ENCODE measurements at places on chromosomes 12 and 14.

- H3K4me3 ChIP-seq, result no peak overlapping the region
- H3K4me1 ChIP-seq, result no peaks in the 10 kb centered on the region
- H3K27ac ChIP-seq, result no peak overlapping the region
Observed at GRCh38 chr12:130058926-130059472, 103.3 kb upstream of the FZD10 start.

DNA sequence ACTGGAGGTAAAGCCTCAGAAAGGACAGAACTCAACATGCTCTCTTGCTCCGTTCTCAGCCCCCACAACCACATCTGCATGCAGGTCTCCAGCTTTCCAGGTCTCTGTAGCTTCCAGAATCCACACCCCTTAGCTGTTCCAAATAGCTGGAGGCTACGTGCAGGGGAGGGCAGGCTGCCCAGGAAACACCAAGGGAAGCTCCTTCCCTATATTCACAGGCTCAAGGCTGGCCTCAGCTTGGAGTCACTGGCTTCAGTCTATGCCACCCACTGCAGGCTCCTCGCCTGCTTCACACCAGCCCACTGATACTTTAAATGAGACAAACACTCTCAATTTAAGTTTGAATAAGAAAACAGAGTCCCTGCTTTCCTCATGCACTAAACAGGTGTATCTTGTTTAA, 73.3 kb downstream of the ASCL4 start:
- H3K36me3 ChIP-seq, result no peaks in the 10 kb centered on the region
- H3K27me3 ChIP-seq, result peaks cover 67% of the 10 kb centered on the region
- no peaks in the 10 kb centered on the region for H3K4me1 ChIP-seq

GRCh38 chr14:22391908-22392565, 197.0 kb downstream of the DAD1 start:
- H3K4me3 ChIP-seq, result no peak overlapping the region
- no peaks in the 10 kb centered on the region for H3K36me3 ChIP-seq
- peak; percentile 36 for DNase-seq
- H3K4me1 ChIP-seq, result peaks cover 3% of the 10 kb centered on the region
- H3K27me3 ChIP-seq, result peaks cover 2% of the 10 kb centered on the region

DNA sequence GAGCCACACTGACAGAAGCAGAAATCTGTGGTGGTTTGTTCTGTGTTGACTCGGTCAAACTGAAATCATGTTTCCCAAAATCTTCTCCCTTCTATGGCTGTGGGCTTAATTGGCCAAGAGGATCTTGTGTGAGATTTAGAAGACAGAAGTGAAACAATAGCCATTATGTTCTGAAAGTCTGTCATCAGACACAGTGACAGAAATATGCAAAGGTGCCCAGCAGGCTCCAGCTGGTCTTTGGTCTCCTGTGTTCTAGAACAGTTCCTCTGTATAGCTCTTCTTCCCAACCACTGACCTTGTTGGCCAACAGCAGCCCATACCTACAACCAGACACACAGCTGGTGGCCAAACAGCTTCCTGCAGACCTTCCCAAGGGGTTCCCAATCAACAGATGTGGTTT, 25.0 kb upstream of the COCH start:
- no peak overlapping the region for H3K4me3 ChIP-seq
- H3K27ac ChIP-seq, result no peak overlapping the region
- no peaks in the 10 kb centered on the region for H3K36me3 ChIP-seq
- no peak for DNase-seq

GRCh38 chr14:54572316-54572715, 5.4 kb downstream of the SAMD4A start:
- H3K27me3 ChIP-seq, result no peaks in the 10 kb centered on the region
- H3K4me3 ChIP-seq, result no peak overlapping the region
- no peaks in the 10 kb centered on the region for H3K4me1 ChIP-seq
- no peaks in the 10 kb centered on the region for H3K36me3 ChIP-seq
- H3K27ac ChIP-seq, result no peak overlapping the region

DNA sequence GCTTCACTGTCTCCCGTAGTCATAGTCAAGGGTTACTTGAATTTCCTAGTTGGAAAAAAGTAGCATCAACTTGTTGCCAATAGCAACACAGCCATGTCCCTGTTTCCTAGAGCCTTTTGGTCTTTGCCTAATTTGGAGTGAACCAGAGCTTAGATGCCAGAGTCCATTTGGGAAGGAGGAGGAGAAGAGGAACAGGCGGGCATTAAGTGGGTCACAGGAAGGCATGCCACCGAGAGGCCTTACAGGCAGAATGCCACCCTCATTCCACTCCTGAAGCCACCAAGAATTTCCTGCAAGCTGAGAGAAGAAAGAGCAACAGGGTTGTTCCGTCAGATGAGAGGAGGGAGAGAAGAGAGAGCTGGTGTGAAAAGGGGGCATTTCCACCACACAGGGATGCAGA, 339.5 kb downstream of the DPF3 start:
- H3K4me3 ChIP-seq, result no peak overlapping the region
- no peak for DNase-seq
- peaks cover 4% of the 10 kb centered on the region for H3K27me3 ChIP-seq
- no peaks in the 10 kb centered on the region for H3K36me3 ChIP-seq
- no peaks in the 10 kb centered on the region for H3K4me1 ChIP-seq

DNA sequence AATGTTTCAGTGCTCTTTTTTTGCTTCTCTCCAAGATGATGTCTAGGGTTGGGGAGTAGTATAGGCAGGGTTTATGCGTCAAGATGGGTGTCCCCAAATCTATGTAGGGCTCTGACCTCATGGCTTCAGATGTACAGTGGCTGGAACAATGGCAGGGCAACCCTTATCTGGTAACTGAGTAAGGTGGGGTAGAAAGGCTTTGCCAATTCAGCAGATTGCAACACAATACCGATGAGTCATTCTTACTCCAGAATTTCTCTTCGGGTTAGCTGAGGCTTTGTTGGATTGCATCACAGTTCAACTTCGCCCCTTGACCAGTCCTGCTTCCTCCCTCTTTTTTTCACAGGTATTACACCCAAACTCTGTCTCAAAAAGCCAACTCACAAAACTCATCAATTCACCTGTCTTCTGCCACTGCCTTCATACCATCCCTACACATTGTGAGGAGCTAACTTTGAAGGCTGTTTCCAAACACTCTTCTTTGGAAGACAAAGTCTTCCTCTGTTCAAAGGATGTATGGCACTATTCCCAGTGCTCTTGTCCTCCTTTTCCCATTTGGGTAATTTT, 190.2 kb upstream of the CNOT2 start:
- H3K36me3 ChIP-seq, result no peaks in the 10 kb centered on the region
- peaks cover 18% of the 10 kb centered on the region for H3K4me1 ChIP-seq
- DNase-seq, result peak; percentile 83
- no peak overlapping the region for H3K27ac ChIP-seq
- no peak overlapping the region for H3K4me3 ChIP-seq

DNA sequence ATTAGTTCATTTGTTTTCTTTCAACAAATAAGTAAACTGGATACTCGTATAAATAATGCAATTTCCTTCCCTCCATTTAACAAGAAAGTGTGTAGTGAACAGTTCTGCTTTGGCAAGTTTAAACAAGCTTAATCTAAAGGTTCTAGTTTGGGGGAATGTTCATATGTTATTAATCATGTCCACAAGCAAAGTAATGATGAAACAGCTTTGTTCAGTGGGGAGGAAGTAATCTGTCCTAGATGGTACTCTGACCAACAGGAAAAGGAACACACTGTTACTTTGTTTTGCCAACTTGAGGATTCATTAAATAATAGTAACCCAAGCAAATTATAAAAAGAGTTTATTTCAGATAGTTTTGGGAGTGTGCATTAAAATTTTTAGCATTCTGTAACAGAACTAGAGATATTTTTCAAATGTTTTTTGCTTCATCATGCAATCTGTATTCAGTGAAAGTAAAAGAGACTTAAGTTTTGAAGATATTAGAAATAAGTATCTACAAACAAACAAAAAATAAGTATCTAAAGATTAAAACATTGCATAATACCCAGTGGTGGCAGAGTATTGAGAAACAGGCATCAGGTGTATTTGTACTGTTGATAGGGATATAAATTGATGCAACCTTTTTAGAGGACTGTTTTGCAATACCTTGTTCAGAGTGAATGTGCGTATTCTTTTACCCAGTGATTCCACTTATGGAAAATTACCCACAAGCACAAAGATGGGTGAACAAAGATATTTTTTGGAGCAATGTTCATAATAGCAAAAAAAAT, 61.1 kb downstream of the RAB35 start:
- H3K36me3 ChIP-seq, result no peaks in the 10 kb centered on the region
- no peak overlapping the region for H3K4me3 ChIP-seq
- H3K27ac ChIP-seq, result no peak overlapping the region
- DNase-seq, result peak; percentile 17

GRCh38 chr14:51917193-51917592, 56.8 kb downstream of the GNG2 start:
- H3K27me3 ChIP-seq, result no peaks in the 10 kb centered on the region
- no peaks in the 10 kb centered on the region for H3K36me3 ChIP-seq
- no peak overlapping the region for H3K27ac ChIP-seq
- H3K4me3 ChIP-seq, result no peak overlapping the region
- no peak for DNase-seq

GRCh38 chr12:90826036-90826435, 128.9 kb downstream of the CCER1 start:
- no peaks in the 10 kb centered on the region for H3K36me3 ChIP-seq
- H3K27me3 ChIP-seq, result no peaks in the 10 kb centered on the region
- H3K4me3 ChIP-seq, result no peak overlapping the region
- no peak overlapping the region for H3K27ac ChIP-seq
- H3K4me1 ChIP-seq, result no peaks in the 10 kb centered on the region
- DNase-seq, result no peak

DNA sequence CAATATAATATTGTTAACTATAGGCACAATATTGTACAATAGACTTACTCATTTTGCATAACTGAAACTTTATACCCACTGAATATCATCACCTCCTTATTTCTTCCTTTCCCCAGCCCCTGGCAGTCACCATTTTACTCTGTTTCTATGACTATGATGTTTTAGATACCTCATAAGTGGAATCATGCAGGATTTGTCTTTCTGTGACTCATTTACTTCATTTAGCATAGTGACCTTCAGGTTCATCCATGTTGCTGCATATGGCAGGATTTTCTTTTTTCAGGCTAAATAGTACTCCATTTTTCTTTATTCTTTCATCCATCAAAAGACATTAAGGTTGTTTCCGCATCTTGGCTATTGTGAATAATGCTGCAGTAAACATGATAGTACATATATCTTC, 18.9 kb downstream of the USP15 start:
- no peak overlapping the region for H3K4me3 ChIP-seq
- H3K36me3 ChIP-seq, result no peaks in the 10 kb centered on the region
- H3K27ac ChIP-seq, result no peak overlapping the region
- DNase-seq, result no peak
- H3K27me3 ChIP-seq, result no peaks in the 10 kb centered on the region
- no peaks in the 10 kb centered on the region for H3K4me1 ChIP-seq

GRCh38 chr12:105033851-105034250, 47.7 kb downstream of the NOPCHAP1 start:
- DNase-seq, result no peak
- no peak overlapping the region for H3K4me3 ChIP-seq
- H3K4me1 ChIP-seq, result no peaks in the 10 kb centered on the region
- H3K36me3 ChIP-seq, result no peaks in the 10 kb centered on the region
- no peak overlapping the region for H3K27ac ChIP-seq

- no peak for DNase-seq
- H3K27me3 ChIP-seq, result peaks cover 7% of the 10 kb centered on the region
- peaks cover 15% of the 10 kb centered on the region for H3K4me1 ChIP-seq
Observed at GRCh38 chr12:54369597-54370131, 5.4 kb upstream of the GPR84 start.

GRCh38 chr12:2291182-2291832, 238.5 kb downstream of the CACNA1C start:
- no peak overlapping the region for H3K4me3 ChIP-seq
- no peak overlapping the region for H3K27ac ChIP-seq
- no peaks in the 10 kb centered on the region for H3K36me3 ChIP-seq
- peaks cover 2% of the 10 kb centered on the region for H3K4me1 ChIP-seq
- H3K27me3 ChIP-seq, result no peaks in the 10 kb centered on the region

- no peaks in the 10 kb centered on the region for H3K36me3 ChIP-seq
- no peak overlapping the region for H3K27ac ChIP-seq
- H3K27me3 ChIP-seq, result peaks cover 11% of the 10 kb centered on the region
- H3K4me3 ChIP-seq, result no peak overlapping the region
Observed at GRCh38 chr14:104370256-104370870, 209.2 kb upstream of the C14orf180 start.

GRCh38 chr12:87779016-87779415, 250.2 kb downstream of the C12orf50 start:
- DNase-seq, result no peak
- H3K4me3 ChIP-seq, result no peak overlapping the region
- H3K4me1 ChIP-seq, result no peaks in the 10 kb centered on the region
- H3K27me3 ChIP-seq, result no peaks in the 10 kb centered on the region
- no peak overlapping the region for H3K27ac ChIP-seq
- H3K36me3 ChIP-seq, result no peaks in the 10 kb centered on the region

- H3K36me3 ChIP-seq, result no peaks in the 10 kb centered on the region
- no peak for DNase-seq
- H3K4me3 ChIP-seq, result no peak overlapping the region
- no peaks in the 10 kb centered on the region for H3K27me3 ChIP-seq
Observed at GRCh38 chr12:91846466-91847055, 299.1 kb downstream of the BTG1 start.

Data from large intestine (tissue), 12 donors.